Brain microvascular endothelial cell (primary cell): ENCODE measurements at places on chromosomes 7 and 10.

DNA sequence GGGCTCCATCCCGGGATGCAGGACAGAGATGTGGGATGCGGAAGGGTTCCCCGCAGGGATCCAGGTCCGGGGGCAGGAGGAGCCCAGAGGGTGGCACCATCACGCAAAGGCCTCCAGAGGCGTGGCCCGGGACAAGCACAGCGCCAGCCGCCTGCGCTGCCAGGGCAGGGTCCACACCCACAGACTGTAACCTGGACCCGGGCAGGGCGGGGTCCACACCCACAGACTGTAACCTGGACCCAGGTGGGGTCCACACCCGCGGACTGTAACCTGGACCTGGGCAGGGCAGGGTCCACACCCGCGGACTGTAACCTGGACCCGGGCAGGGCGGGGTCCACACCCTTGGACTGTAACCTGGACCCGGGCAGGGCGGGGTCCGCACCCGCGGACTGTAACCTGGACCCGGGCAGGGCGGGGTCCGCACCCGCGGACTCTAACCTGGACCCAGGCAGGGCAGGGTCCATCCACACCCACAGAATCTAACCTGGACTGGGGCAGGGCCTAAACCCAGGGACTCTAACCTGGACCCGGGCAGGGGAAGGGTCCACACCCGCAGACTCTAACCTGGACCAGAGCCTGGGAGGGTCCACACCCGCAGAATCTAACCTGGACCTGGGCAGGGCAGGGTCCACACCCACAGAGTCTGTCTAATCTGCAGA lies 37.5 kb upstream of the SUN1 start:
- DNase-seq = no peak

DNA sequence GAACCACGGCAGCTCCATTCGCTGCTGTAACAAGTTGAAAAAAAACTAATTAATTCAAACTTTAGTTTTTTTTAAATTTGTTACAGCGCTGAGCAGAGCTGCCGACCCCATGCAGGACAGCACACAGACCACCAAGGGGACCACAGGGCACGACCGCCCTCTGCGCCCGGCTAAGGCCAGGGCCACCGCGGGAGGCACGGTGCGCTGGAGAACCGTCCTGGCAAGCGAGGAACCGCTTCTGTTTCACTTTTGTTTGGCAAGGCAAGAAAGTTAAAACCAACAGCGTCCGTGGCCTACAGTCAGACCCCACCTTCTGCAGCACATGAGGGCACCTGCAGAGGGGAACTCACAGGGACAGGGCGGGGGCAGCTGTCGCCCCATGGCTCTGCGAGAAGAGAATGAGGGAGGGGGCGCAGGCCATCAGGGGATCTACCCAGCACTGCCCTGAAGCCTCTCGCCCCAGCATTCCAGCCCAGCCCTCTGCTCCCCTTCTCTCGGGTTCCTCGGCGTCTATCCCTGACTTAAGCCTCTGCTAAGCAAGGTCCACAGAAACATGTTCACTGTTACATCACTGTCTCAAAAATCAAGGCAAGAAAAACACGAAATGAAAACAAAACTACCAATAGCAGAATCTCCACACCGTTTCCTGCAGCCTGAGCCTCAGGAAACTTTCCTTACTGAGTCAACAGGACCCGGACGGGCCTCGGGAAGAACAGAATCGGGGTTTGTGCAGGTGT lies 204.4 kb downstream of the DIP2C start:
- peak; percentile 23 for DNase-seq

DNA sequence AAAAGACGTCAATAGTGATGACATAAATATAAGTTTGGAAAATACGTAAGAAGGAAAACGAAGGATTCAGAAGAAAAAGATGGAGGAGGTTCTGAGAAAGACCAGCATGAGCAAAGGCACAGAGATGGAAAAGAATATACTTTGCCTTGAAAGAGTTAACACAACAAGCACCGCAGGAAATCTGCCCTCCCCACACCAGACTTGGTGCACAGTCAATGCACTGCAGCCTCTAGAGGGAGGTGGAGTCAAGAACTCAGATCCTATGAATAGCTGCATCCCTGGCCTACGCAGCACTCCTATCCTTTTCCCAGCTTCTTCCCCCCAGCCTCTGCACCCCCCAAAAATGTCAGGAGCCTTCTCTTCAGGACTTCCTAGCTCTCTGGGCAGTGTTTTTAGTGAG lies 1370.6 kb upstream of the LRRTM3 start:
- DNase-seq = no peak

GRCh38 chr10:121873236-121873635 lies 54.6 kb downstream of the ATE1 start:
- no peak for DNase-seq

GRCh38 chr7:96080027-96080426 lies 241.9 kb downstream of the SLC25A13 start:
- DNase-seq = no peak

DNA sequence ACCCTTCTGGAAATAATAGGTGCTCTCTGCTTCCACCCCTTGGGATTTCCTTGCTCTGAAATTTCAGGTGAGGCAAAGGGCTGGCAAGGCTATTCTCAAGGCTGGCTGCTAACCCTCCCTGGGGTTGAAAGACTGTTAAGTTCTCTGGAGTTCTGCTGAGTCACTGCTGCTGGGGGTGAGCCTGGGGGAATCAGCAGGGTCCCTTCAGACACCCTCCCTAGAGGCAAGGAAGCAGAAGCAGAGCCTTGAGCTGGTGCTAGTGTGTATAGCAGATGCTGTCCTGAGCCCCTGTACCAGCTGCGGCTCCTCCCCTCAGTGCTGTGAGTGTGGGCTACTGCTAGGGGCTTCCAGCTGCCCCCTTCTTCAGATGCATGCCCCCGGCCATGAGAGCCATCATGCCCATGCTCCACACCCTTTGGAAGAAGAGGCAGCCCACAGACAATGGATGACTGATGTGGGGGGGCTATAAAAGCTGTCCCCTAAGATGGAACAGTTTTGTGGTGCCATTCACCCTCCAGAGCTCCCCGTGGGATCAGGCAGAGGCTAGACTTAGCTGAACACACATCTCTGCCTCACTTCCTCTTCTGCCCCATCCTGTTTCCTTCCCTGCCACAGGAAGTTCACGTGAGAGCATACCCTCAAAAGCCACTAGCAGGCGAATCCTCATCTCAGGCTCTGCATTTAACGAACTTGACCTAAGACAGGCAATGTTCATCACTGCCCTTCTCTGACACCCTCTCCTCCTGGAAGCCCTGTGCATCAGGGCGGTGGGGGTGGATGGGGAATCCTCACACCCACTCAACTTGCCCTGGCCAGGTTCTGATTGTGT lies 91.8 kb downstream of the SH3PXD2A start:
- no peak for DNase-seq
